ENCODE measurements at places on chromosomes 13 and 19. TPM values are rescaled to one million over a fixed set of nuclear protein-coding genes. Genes with fewer than 3 reads are reported as not detected.

The CFD gene
- 0.60 TPM for total RNA-seq

The CYSLTR2 gene
- total RNA-seq, result not detected

The CEACAM7 gene
- not detected for total RNA-seq

The ERICH4 gene
- total RNA-seq, result not detected

DNA sequence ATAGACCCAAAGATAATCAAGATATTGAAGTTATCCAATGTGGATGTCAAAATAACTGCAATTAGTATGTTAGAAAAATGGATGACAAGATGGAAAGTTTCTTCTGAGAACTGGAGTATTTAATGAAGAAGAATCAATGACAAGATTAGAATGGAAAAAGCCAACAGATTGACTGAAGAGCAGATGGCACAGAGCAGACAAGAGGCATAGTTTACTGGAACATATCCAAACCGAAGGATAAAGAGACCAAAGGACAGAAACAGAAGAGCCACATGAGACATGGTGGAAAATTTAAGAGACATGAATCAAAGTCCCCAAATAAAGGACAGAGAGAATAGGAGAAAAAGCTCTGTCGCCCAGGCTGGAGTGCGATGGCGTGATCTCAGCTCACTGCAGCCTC is 89.6 kb upstream of the RXFP2 start:
- DNase-seq, result no peak

DNA sequence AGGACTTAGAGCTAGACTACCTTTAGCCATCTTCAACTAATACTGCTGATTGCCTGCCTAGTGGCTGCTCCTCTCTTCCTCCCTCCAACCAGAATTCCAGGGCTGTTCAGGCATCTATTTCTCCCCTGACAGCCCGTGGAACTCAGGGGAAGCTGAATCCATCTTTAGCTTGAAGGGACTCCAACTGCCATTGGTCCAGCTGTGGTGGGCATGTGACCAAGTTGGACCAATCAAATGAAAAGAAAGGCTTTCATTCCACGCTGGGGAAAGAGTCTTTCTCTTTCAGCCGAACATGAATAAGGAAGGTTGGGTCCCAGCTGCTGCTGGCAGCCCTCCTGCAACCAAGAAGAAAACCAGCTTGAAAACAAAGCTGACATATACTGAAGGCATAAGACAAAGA is 168.5 kb upstream of the OBI1 start:
- DNase-seq, result no peak
